ENCODE measurements at places on chromosomes 11 and 22.

DNA sequence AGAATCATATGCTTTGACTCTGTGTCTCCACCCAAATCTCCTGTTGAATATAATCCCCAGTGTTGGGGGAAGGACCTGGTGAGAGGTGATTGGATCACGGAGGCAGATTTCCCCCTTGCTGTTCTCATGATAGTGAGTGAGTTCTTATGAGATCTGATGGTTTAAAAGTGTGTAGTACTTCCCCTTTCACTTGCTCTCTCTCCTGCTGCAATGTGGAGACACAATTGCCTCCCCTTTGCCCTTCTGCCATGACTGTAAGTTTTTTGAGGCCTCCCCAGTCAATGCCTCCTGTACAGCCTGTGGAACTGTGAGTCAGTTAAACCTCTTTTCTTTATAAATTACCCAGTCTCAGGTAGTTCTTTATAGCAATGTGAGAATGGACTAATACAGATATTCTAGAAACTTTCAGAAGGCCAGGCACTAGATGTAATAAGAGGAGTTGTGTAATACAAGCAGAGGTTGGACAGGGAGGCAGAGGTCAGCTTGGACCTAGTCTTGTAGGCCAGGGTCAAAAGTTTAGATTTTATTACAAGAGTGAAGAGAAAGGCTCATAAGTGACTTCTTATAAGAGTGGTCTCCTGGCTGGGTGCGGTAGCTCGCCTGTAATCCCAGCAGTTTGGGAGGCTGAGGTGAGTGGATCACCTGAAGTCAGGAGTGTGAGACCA, 9.3 kb upstream of the SERPING1 start:
- no peak for DNase-seq

GRCh38 chr11:75820645-75821044, 5.6 kb downstream of the UVRAG start:
- no peak for DNase-seq

- DNase-seq = peak; percentile 10
Measured at GRCh38 chr22:41382098-41382578, 396 bp downstream of the TEF start.

GRCh38 chr22:38788021-38788816, 5.7 kb downstream of the DNAL4 start:
- DNase-seq = peak; percentile 76

- no peak for DNase-seq
Measured at GRCh38 chr11:18776324-18776723, 15.3 kb downstream of the PTPN5 start.

- no peak for DNase-seq
Measured at GRCh38 chr11:134655189-134655989, 243.3 kb upstream of the B3GAT1 start.

Data from A172 (cell line).